Right ventricle myocardium superior (tissue), 1 donor: ENCODE measurements at places on chromosomes 5 and 9. TPM values are rescaled to one million over a fixed set of nuclear protein-coding genes. Genes with fewer than 3 reads are reported as not detected.

GRCh38 chr5:143635888-143636287 is 176.1 kb upstream of the HMHB1 start:
- no peak for DNase-seq

DNA sequence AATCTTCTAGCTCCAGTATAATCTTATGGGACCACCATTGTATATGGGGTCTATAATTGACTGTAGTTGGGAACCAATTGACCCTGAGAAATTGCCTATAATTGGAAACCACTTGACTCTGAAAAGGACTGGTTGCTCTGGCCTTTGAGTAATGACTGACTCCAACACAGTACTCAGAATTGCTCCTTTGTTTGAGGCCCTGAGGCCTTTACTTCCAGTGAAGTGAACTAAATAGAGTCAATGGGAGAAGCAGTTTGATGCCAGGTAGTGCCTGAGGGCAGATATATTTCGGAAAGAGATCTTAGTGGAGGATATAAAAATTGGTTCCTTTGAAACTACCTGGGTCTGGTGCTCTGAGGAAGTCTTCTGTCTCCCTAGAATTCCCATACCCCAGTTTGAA is 16.0 kb upstream of the TMEM171 start:
- no peak for DNase-seq

DNA sequence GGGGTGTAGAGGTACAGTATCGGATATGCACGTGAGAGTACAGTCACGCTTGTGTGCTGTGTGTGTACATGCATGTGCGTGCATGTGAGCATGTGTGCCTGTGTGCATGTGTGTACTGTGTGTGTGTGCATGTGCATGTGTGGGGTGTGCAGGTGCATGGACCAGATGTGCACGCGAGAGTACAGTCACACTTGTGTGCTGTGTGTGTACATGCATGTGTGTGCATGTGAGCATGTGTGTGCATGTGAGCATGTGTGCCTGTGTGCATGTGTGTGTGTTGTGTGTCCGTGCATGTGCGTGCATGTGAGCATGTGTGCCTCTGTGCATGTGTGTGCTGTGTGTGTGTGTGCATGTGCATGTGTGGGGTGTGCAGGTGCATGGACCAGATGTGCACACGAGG is 10.3 kb downstream of the SLC6A19 start:
- DNase-seq: peak; percentile 20

DNA sequence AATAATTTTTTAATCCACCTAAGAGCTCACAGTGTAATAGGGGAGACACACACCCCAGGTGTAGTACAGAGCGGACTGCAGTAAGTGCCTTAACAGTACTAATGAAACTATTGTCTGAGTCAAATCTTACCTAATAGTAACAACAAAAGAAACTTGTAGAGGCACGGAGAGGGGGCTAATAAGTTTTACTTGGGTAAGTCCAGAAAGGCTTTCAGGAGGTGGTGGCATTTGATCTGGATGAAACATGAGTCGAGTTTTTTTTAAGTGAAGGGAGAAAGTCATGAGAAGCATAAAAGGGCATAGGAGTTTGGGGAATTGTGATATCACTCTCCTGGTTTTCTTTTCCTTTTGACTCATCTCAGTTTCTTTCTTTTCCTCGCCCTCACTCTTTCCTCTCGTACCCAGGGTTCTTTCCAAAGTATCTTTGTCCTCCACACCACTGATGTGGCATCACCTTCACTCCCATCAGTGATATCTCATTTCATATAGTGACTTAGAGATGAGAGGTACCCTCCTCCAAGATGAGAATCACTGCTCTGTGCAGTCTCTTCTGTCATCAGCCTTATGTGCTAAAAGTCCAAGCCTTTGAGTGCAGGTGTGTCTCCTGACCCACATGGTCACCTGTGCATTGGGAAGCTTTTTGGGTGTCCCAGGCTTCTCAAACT is 2.0 kb downstream of the CTNNA1 start:
- no peak for DNase-seq

GRCh38 chr5:95032801-95033200 is 252.1 kb downstream of the MCTP1 start:
- DNase-seq: no peak

DNA sequence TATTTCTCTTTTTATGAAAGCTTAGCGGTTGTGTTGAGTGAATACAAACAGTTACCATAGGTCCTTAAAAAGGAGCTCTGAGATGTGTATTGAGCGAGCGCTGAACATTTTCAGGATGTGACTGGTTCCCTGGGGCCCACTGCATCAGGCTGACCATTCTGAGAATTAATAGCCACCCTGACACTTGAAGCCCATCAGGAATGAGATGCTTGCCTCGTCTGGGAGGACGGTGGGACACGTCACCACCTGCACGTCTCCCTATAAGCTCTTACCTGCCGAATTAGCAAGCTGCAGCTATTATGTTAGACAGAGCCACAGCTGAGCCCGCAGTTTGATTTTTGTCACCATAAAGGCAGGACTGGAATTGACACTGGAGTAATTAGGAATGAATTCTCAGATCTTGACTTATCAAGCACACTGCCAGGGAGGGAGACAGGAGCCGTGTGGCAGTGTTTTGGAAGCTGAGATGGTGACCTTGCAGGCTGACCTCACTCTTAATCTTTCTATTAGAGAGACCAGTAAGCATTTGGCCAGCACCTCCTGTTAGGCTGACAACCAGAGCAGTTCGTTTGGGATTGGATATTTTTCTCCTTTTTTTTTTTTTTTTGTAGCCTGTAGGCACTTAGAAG is 373.1 kb upstream of the WWC1 start:
- DNase-seq: no peak

- DNase-seq: no peak
These were observed 60.2 kb upstream of the STARD4 start for GRCh38 chr5:111572561-111572960.

- no peak for DNase-seq
These were observed 146.6 kb downstream of the SLC24A2 start for GRCh38 chr9:19642256-19642655.

DNA sequence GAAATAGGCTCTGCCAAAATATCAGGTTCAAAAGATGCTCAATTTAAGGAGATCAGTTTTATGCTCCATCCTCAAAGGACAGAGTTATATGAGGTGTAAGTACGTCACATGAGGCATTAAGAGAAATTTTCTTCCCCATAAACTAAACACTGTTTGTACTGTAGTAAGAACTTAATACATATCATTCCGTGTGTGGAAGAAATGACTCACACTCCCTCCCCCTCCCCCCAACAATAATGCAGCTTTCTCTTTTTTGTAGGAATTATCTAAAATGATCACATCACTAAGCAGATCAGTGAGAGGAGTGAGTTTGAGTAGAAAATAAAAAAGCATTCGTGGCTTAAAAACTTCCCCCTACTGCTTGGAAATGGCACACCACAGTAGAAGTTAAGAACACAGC is 2.2 kb downstream of the CDH12 start:
- no peak for DNase-seq

GRCh38 chr5:67896311-67896929 is 319.1 kb upstream of the PIK3R1 start:
- no peak for DNase-seq

DNA sequence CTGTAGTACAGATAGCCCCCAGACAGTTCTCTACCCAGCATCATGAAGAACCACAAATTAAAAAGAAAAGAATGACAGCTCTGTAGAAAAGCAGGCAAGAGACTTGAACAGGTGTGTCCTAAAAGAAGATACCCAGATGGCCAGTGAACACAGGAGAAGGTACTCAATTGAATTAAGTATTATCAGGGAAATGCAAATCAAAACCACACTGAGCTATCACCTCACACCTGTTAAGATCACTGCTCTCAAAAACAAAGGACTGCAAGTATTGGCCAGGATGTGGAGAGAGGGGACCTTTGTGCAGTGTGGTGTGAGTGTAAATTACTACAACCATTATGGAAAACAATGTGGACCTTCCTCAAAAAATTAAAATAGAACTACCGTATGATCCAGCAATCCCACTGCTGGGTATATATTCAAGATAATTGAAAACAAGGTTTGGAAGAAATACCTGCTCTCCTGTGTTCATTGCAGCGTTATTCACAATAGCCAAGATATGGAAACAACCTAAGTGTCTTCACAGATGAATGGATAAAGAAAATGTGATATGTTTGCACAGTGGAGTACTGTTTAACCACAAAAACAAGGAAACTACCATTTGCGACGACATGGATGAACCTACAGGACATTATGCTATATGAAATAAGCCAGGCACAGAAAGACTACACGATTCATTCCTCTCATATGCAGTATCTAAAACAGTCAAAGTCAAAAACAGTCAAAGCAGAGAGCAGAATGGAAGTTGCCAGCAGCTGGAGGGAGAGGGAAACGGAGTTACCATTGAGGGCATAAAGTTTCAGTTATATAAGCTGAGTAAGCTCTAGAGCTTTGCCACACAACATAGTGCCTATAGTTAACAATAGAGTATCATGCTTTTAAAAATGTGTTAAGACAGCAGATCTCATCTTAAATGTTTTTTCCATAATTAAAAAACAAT is 102.6 kb downstream of the WNK2 start:
- DNase-seq: no peak

DNA sequence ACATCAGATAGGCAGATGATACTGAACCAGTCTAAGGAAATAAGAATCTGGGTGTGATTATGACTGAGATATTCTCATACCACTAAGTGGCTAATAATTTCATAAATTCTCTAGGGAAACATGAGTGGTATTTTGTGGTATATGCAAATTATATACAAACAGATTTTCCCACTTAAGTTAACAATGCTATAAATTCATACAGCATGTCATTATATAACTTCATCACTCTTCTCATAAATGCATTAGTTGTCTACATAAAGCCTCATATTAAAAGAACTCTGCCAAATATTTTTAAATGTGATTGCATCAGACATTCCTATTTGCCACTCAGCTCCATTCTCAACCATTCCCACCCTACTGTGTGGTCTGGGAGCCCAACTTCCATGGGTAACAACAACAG is 226.5 kb downstream of the TLE1 start:
- no peak for DNase-seq

- DNase-seq: no peak
These were observed 41.4 kb upstream of the RUSC2 start for GRCh38 chr9:35448496-35448895.

DNA sequence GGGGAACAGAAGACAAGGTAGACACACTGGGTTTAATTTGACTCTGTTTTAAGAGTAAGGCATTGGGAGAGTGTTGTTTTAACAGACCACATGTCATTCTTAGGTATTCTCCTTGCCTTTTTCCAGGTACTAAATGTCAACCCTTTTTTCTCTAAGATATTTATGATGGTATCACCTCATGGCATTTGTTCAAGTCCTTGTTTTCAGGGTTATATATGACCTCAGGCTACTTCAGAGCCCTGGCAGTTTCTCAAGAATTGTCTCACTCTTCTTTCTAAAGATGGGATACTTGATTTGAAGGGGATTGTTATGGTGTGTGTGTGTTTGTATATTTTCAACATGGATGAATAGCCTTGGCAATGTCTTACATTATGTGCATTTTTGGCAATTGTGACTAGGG is 131.1 kb upstream of the ACTBL2 start:
- DNase-seq: no peak

DNA sequence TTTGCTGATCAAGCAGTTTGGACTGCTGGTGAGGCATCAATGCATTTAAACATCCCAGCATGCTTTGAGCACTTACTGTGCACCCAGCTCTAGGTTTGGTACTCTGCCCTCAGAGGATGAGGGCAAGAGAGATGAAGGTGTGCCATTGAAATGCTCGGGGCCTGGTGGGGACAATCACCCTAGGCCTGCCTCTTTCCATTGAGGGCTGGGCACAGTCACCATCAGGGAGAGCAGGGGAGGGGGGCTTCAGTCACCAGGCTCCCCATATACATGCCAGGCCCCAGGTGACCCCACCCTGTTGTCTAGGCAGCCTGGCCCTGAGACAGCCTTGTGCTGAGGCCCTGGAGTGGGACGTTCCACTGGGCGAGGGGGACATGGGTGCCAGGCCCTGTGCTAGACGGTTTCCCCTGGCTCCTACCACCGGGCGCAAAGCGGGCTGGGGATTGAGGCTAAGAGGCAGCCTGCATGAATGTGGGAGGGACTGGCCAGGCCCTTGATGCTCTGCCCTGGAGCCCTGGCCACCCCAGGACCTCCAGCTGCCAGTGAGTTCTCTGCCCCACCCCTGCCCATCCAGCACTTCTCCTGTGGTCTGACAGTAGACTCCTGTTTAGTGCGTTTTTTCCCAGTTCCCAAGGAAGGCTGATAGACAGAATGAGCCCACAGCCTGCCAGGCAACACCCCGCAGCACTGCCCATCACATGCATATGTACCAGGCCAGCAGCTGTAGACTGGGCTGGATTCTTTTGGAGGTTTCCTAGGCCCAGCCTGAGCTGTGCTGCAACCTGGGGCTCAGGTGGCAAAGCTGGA is 18.9 kb downstream of the TCF7 start:
- peak; percentile 25 for DNase-seq

DNA sequence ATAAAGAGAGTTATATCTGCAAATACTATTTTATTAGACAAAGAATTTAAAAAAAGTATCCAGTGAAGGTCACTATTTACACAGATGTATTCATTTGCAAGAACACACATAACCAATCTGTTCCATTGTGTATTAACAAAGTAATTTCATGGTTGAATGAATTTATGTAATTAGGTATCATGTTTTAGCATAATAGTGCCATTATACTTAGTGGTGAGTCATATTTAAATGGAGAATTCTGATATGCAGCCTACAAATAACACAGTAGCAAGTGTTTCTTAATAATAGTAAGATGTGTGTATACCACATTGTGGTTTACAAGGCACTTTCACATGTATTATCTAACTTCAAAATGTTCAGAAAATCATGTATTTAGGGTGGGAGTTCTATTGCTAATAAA is 1028.5 kb upstream of the ACO1 start:
- no peak for DNase-seq

- peak; percentile 89 for DNase-seq
These were observed at the start of gene DPP7 for GRCh38 chr9:137114613-137115393. Gene DPP7 (minus strand): TSS chr9:137114733. CDS start chr9:137114713, 20 bp downstream.

DNA sequence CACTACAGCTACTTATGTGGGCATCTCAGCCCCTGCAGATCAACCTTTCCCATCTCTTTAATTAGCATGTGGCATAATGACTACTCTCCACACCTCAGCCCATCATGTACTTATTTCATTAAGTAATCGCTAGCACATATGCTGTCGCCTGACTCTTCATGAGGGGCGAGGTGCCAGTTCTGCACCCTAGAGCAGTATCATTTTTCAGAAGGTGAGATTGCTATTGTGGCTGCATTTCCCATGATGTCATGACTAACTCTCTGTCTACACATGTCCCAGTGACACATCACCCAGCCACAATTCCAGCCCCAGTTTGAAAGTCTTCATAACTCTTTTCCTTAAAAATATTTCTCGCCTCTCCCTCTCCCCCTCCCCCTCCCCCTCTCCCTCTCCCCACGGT is 7.6 kb upstream of the F2RL1 start:
- no peak for DNase-seq

Gene FOXD4L5
- total RNA-seq: not detected

Gene SPAG8
- total RNA-seq: 1.8 TPM

Gene HAVCR2
- 2.6 TPM for total RNA-seq

Gene DMRTA1
- total RNA-seq: 0.97 TPM

Gene FOXD4L6
- not detected for total RNA-seq

Gene ADAMTSL1
- total RNA-seq: 0.56 TPM

Gene MAML1
- 10.4 TPM for total RNA-seq

Gene GDF9
- 0.16 TPM for total RNA-seq

Gene TAF9
- total RNA-seq: 29.9 TPM

Gene DTWD2
- total RNA-seq: 11.8 TPM

Gene ZNF879
- 4.0 TPM for total RNA-seq

Gene ADAM19
- 8.4 TPM for total RNA-seq

Gene ARID3C
- not detected for total RNA-seq

Gene CIZ1
- 75.3 TPM for total RNA-seq
